ENCODE measurements at places on chromosomes 16 and 17.

DNA sequence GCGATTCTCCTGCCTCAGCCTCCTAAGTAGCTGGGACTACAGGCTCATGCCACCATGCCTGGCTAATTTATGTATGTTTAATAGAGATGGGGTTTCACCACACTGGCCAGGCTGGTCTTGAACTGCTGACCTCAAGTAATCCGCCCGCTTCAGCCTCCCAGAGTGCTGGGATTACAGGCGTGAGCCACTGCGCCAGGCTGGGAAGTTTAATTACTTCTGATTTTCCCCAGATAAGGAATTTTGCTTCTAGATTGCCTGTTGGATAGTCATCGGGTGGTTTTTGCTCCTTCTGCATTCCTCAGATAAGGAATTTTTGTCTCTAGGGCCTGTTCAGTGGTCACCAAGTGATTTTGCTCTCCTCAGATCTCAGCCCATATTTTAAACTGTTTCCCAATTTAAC, 112.5 kb downstream of the MAP2K4 start:
- DNase-seq: no peak

DNA sequence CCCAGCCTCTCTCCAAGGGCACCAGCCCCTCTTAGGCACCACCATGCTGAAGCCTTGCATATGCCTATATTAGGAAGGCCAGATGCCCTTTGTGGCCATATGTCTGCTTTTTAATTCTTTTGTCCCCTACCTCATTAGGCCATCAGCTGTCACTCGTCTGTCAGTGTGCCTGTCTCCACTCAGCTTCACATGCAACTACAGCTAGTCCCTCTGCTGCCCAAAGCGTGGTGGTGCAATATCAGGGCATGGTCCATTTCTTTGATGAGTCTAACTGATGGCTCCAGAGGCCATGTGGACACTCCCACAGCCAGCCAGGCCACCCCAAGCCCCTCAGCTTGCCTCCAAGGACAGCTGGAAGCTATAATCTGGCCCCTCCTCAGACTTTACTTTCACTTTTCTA, 36.3 kb downstream of the MYO18A start:
- no peak for DNase-seq

DNA sequence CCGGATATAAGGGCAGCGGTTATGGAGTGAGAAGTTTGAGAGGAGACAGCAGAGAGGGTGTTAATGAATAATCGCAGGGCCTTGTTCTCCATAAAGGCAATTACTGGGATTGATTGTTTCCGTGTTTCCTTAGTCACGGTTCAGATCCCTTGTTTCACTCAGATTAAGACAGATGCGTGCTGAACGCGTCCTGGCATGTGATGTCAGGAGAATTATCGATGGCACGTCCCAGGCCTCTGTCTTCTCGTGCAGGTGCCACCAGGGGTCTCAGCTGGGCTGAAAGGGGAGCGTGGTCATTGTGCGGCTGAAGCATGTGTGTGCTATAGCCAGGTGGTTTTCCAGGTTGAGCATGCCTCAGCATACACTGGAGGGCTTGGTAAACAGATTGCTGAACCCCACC, 142.4 kb upstream of the NOL11 start:
- no peak for DNase-seq

GRCh38 chr16:58110571-58111301, 18.4 kb downstream of the CFAP20 start:
- no peak for DNase-seq

DNA sequence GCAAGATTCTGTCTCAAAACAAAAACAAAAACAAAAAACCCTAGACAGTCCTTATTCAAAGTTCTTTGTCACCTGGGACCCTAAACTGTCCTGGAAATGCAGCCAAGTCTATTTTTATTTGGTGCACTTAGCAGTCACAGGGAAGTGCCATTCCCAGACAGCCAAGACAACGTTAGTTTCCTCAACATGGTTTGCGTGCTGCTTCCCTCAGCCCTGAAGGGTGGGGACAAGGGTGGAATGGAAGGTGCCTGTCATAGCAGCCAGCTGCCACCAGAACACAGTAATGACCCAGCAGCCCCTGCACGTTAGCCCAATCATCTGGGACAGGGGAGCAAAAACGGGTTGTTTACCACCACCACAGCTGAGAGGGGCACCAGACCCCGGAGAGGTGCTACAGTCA, 16.9 kb downstream of the CREBBP start:
- no peak for DNase-seq

- no peak for DNase-seq
Observed at GRCh38 chr17:42577140-42577531, 393 bp downstream of the PSMC3IP start.

- DNase-seq: peak; percentile 74
Observed at GRCh38 chr17:50931144-50931908, 65.2 kb upstream of the TOB1 start.

GRCh38 chr16:56231-56927, 2.8 kb downstream of the SNRNP25 start:
- DNase-seq: no peak

- no peak for DNase-seq
Observed at GRCh38 chr17:17402558-17402957, 74.2 kb upstream of the MED9 start.

DNA sequence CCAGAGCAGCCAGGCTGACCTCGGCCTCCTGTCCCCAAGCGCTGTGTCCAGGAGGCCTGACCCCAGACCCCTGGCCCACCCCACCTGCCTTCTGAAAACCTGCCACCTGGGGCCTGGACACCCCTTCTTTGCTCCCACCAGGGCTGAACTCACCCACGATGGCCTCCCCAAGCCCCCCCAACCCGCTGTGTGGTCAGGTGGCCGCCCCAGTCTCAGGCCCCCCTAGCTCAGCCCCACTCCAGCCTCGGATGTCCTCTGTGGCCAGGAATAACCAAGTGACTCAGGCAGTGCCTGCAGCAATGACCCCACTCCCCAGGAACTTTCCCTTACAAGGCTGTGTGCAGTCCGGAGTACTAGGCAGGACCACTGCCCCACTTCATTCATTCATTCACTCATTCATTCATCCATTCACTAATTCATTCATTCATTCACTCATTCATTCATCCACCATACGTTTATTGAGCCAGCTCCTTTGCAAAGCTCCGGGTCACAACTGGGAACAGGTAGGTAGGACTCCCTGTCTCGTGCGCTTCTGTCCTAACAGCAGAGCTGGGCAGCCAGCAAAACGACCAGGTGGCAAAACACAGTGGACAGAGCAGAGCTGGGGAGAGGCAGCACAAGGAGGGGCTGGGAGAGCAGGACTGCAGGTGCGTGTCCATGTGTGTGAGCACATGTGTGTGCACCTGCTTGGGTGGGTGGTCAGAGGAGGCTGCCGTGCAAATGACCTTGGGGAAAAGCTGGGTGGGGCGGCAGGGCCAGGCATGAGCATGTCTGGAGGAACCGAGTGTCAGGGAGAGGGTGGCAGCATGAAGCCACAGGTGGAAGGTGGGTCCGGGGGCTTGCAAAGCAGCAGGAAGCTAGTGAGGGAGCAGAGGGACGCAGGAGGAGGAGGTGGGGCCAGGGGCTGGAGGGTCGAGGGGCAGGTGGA, 75.8 kb upstream of the CBX4 start:
- no peak for DNase-seq

GRCh38 chr17:73151916-73152632, 12.7 kb upstream of the SSTR2 start:
- no peak for DNase-seq

DNA sequence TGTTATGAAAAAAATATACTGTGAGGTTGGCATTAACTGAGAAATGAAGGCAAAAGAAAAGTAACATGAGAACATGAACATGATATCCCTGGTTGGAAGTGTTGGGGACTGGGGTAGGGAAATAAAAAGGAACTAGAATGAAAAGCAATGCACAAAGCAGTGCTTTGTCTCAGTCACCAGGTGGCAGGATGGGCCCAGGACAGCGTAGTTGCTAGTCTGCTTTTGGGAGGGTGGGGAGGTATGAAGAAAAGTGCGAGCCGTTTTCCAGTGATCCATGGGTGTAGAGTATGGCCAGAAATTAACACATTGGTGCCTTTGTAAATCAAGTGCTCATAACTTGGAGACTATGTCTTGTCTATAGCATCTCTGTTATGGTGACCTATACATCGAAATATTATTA, 662.5 kb upstream of the SALL1 start:
- DNase-seq: peak; percentile 63

DNA sequence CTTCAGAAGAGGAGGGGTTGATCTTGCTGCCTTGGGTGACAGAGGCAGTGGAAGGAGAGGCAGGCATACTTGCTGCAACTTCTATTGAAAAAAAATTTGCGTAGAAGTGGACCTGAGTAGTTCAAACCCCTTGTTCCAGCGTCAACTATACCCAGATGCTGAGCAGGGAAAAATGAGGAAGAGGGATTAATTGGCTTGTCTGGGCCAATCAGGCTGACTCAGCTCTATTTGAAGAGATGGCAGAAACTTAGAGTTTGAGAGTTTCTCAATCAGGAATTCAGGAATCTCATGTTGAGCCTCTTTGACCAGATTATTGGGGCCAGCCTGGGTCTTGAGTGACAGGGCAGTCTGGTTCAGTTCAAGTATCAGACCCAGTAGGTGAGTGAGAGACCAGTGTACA, 17.6 kb downstream of the CASC3 start:
- no peak for DNase-seq

DNA sequence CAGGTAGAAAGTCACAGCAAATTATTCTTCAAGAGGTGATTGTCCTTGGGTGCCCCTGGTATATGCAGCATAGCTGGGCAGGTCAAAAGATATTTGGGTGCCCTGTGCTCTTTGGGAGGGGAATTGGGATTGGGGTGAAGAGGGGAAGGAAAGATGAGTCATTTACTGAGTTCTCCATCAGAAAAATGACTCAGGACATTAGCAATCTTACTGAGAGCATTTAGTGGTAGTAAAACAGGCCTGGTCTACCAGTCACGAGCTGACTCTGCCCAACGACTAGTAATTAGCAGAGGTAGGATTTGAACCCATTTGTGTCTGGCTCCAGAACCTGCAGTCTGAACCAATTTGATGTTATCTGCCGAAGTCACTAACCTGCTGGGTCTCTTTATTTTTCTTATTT, 6.0 kb upstream of the GRIN2A start:
- no peak for DNase-seq

DNA sequence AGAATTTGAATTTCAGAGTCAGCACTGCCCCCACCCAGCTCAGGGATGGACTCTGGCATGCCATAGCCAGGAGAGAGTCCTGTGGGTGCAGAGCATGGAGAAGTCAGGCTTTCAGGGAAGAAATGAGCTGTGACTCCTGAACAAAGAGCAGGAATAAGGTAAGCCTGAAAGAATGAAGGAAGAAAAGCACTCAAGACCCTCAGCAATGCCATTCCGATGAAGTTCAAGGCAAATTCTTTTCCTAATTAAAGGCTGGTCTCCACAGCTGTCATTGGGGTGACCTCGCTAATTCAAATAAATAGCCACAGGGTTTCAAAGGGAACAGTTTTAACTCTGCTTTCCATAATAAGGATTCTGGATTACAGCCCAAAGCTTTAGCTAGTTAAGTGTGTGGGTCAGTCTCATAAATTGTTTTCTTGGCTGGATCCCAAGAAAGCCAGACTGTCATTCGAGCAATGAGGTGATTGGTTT, 31.7 kb downstream of the TOM1L2 start:
- no peak for DNase-seq

- no peak for DNase-seq
Observed at GRCh38 chr17:78817123-78817522, 23.5 kb downstream of the USP36 start.

DNA sequence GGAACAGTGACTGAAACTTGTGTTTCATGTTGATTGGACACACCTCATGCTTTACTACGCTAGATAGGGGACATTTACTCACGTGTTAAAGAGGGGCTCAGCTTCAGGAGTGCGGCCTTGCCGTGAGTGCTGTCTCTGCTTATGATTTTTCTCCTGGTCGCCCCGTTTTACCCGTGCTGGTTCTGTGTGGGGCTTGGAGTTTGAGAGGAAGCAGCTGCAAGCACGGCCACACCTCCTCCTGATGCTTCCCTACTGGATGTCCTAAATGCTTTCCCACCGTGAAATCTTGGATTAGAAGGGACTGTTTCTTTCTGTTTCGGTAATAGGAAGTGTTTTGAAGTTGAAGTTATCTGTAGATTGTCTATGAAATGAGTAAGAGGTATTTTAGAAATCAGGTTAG, 54.0 kb upstream of the ZNF750 start:
- no peak for DNase-seq

GRCh38 chr17:4587803-4588202, 3.5 kb downstream of the SMTNL2 start:
- DNase-seq: no peak

GRCh38 chr16:9302072-9302471, 210.6 kb downstream of the HAPSTR1 start:
- DNase-seq: no peak

- DNase-seq: peak; percentile 3
Observed at GRCh38 chr17:50270435-50271362, 3.6 kb upstream of the TMEM92 start.

DNA sequence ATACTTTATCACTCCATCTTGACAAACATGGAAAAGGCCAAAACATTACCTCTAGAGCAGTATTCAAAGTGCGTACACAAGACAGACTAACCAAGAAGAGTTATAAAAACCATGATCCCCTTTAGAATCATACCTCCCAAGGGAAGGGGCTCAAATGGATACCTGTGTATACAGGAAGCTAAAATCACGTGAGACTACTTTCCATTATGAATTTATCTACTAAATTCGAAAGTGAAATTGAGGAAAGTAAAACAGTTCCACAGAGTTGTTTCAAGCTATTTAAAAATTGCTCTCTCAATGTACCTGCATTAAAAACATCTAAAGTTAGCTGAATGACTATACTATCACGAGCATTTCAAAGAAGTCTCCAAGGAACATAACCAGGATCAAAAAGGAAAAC, 32.7 kb downstream of the AP1G1 start:
- no peak for DNase-seq

- no peak for DNase-seq
Observed at GRCh38 chr17:9729034-9729650, 62.2 kb downstream of the DHRS7C start.

DNA sequence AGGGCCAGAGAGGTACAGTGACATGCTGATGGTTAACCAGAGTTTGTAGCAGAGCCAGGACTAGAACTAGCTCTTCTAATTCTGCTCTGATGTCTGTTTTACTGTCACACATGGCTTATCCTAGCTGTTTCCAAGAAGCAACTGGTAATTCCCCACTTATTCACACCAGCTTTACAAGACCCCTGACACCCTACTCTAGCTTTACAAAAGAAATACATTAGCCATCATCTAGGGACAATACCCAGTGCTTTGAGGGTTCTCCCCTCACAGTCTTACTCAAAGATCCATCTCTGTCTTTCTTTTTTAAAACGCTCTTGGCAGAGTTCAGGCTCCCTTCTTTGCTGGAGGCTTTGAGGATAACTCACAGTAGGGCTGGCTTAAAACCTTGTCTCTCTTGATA, 197.3 kb upstream of the PMFBP1 start:
- DNase-seq: no peak

- no peak for DNase-seq
Observed at GRCh38 chr16:30095166-30096078, 591 bp downstream of the YPEL3 start.

GRCh38 chr16:64982581-64982980, 139.3 kb downstream of the CDH11 start:
- DNase-seq: no peak

- no peak for DNase-seq
Observed at GRCh38 chr16:87881324-87882200, 12.3 kb upstream of the SLC7A5 start.

DNA sequence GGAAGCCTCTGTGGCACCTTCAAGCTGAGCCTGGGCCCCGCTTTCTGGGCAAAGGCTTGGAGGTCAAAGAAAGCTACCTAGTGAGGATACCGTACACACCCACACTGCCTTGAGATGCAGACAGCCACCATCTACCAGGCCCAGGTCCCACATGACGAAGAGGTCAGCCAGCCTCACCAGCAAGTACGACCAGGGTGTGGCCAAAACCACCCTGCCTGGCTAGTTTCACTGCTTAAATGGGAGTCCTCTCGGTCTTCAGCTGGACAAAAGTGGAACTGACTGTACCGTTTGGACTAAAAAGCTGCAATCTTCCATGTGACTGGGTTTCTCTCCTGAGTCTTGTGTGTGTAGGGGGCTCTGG, 21.6 kb downstream of the VASN start:
- DNase-seq: no peak

Measured in WTC11 (cell line).